ENCODE measurements at places on chromosomes 7 and 10. TPM values are rescaled to one million over a fixed set of nuclear protein-coding genes. Genes with fewer than 3 reads are reported as not detected.

DNA sequence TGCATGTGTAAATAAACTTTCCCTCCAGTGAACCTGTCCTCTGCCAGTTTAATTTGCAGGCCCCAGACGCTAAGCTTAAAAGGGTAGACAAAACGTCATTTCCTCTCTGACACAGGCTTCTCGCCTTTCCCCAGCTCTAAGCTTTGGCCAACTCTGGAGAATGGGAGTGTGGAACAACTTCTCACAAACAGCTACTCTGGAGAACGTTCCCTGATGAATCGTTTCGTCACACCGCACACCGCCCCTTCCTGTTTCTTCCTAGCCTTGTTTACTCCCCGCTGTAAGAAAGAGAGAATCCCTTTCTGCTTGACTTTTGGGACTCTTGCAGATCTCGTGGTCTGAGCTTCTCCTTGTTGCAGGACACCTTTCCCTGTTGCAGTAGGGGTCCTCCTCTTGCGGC, 564.2 kb downstream of the TCERG1L start:
- DNase-seq = no peak

GRCh38 chr10:79058899-79059841, 9.6 kb upstream of the ZMIZ1 start:
- no peak for DNase-seq

DNA sequence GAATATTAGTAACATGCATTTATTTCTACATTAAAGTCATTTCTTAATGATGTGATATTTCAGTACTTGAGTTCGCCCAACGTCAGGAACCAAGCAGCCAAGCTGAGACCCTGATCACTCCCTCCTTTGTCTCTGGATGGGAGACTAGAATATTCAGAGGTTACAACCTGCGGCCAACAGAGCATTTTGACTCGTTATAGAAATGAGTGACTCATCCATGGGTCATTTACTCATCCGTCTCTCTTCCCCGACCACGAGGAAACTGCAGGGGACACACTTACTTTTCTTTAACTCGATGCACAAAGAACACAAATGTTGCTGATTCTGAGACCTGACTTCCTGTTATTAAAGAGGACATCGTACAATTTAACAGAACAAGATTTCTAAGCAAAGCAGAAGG, 343.3 kb downstream of the FRMD4A start:
- no peak for DNase-seq

DNA sequence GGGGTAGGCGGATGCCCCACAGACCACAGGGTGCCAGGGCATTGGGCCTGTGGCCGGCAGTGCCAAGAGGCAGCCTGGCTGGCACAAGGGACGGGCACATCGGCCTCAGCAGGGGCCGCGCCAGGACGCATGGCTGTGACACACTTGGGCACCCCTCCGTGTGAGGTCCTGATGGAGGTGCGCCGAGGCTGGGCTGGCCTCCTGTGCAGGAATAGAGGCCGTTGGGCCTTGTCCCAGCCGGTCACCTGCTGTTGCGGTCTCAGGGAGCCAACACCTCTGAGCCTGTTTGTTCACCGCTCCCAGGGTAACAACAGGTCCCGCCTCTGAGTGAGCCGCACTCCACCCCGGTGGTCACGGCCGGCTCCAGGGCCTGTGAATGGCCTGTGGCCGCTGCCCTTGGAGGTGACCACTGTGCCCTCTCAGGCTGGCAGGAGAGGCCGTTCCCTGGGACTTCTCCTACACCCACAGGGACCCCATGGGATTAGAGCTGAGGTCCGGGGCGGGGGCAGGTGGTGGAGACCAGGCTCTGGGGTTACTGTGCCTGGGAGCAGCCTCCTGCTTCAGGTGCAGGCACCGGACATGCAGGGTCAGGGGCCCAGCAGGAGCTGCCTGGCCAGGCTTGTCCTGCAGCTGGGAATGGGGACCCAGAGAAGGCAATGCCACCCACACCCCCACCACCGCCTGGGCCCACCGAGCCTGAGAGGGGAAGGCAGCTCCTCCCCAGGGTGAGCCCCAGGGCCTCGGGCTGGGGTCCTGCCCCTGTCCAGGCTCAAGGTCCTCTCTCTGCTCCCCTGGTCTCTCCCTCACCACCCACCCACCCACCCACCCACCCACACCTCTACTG, 12.0 kb downstream of the PWWP2B start:
- DNase-seq = no peak

- no peak for DNase-seq
Observed at GRCh38 chr7:12769444-12769843, 82.0 kb downstream of the ARL4A start.

DNA sequence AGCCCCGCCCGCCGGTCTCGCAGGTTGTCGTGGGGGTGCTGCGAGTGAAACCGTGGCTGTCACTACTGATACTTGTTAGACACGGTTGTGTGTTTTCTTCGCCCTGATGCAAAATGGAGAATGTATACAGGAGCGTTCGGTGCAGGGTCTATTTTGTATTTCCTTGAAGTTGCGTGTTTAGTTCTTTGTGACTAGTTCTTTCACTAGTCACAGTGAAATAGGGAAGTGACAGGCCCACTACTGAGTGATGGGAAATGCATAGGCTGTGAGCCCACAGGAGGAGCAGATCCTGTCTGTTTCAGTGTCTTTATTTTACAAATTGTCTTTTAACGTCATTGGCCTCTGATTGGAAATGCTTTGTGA, 675 bp downstream of the ABRAXAS2 start:
- DNase-seq = no peak

DNA sequence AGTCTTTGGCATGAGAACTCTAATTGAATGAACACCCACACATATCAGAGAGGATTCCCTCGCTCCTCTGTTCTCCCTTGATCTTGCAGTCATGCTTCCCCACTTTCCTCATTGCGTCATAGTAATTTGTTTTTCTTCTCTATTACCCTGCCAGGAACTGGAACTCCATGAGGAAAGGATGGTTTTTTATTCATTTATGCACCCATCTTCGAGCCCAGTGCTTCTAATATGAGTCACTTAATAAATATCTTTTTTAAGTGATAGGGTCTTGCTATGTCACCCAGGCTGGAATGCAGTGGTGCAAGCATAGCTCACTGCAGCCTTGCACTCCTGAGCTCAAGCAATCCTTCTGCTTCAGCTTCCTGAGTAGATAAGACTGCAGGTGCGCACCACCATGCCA, 83.5 kb downstream of the OTUD1 start:
- DNase-seq = no peak

DNA sequence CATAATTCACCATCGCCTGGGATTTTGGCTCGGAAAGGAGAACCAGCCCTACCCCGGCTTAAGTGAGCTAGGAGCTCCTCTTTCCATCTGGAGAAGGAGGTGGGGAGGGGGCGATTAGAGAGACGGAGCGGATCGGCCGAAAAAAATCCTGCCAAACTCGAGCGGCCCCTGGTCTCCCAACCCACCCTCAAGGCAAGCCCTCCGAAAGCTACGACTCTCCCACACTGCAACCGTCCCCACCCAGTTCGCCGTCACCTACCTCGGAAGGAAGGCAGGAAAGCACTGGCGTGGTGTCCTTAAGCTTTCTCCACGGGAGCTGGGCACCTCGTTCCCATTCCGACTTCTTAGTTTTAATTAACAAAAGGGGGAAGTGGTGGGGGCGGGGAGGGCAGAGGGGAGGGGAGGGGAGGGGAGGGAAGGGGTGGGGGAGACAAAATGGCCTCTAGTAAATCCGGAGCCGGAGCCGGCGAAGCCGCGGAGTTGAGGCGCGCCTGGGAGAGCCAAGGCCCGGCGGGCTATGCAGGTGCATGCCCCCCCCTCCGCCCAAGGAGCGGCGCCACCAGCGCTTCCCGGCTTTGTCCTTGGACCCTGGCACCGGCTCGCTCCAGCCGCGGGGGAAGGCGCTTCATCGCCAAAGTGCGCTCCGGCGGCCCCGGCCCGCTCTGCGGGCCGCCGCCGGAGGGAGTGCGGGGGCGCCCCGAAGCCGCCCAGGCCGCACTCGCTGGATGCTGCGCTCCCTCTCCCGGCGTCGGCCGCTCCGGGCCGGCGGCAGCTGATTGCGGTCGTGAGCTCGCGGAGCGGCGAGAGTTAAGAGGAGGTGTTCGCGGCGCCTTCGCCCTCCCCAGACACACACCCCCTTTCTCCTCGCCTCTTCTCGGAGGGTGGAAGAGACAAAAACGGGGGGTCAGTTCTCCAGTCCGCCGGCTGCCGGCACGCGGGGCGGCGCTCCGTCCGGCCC, at the start of gene LRRC4:
Gene LRRC4, minus strand, starts transcription at position 784 of the 958 bp plus-strand sequence. CDS start 797 bp downstream, outside the sequence.
- peak; percentile 82 for DNase-seq

DNA sequence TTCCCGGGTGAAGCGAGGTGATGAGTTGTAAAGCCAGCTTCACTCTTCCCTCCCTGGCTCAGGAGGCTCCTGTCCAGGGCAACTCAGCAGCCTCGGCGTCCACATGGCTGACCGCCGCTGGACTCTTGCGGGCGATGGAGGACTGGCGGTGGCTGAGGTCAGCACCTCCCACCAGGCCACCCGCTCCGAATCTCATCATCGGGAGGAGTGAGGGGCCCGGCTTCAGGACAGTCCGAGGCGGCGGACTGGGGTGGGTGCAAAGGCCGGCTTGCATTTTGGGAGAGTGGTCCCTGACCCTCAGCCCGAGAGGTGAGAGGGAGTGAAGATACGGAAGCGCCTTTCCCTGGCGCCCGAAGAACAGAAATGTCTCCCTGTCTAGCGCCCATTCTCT, 759 bp downstream of the DNAJB12 start:
- no peak for DNase-seq

DNA sequence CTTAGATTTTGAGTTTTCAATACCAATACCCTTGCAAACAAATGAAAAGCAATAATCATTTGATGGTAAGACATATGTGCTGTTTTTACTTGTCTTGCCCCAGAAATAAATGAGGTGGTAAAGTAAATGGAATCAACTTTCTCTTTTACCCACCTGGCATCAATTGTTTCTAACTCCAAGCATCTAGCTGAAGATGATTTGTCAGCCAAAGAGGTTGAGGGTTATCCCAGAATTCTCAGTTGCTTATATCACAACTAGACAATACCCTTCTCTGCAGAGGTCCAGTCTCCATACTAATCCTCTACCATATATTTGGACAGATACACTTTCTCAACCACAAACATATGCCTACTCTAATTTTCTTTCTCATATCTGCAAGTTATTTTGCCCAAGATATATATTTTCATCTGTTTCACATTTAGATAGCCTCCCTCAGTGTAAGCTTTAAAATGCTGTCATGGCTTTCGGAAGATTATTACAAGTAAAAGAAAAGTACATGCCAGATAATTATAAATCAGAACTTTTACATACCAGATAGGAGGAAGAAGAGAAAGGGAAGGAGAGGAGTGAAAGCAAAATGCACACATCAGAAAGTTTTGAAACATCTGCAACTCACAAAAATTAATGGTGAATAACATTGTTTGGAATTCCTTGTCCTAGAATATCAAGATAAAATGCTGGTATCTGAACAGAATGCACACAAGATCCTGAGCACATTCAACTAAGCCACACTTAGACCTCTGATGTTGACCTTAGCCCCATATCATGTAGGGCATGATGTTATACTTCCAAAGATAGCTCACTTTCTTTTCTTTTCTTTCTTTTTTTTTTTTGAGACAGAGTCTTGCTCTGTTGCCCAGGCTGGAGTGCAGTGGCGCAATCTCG, 146.6 kb downstream of the REEP3 start:
- DNase-seq = no peak

DNA sequence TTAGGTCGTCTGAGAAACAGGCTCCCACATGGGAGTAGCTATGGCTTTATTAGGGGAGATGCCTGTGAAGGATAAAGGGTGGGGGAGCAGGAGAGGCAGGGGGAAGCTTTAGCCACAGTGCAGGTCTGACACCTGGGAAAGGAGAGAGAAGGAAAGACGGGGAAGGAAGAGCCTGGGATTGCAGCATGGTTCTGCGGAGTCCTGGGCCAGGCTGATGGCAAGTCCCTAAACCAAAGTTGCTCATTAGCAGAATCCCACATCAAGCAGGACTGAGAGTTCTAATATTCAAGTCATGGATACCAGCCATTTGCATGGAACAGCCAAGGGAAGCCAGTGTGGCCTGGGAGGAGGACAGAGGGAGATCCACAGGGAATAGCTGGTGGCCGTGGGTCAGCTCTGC, 414.8 kb downstream of the RPS24 start:
- DNase-seq = no peak

- DNase-seq = no peak
Observed at GRCh38 chr7:70923181-70923845, 208.6 kb upstream of the GALNT17 start.

The CTBP2 gene
- 79.6 TPM for total RNA-seq

The EPC1 gene
- 71.5 TPM for total RNA-seq

The CAMK2B gene
- 60.2 TPM for total RNA-seq

The SLC18A2 gene
- total RNA-seq = 1.9 TPM

The TRIM50 gene
- total RNA-seq = 0.22 TPM

Measured in spinal cord (tissue), 10 donors.